ENCODE measurements at places on chromosomes 4 and X.

GRCh38 chr4:10017037-10017893 is 4.0 kb downstream of the SLC2A9 start:
- no peak for DNase-seq

DNA sequence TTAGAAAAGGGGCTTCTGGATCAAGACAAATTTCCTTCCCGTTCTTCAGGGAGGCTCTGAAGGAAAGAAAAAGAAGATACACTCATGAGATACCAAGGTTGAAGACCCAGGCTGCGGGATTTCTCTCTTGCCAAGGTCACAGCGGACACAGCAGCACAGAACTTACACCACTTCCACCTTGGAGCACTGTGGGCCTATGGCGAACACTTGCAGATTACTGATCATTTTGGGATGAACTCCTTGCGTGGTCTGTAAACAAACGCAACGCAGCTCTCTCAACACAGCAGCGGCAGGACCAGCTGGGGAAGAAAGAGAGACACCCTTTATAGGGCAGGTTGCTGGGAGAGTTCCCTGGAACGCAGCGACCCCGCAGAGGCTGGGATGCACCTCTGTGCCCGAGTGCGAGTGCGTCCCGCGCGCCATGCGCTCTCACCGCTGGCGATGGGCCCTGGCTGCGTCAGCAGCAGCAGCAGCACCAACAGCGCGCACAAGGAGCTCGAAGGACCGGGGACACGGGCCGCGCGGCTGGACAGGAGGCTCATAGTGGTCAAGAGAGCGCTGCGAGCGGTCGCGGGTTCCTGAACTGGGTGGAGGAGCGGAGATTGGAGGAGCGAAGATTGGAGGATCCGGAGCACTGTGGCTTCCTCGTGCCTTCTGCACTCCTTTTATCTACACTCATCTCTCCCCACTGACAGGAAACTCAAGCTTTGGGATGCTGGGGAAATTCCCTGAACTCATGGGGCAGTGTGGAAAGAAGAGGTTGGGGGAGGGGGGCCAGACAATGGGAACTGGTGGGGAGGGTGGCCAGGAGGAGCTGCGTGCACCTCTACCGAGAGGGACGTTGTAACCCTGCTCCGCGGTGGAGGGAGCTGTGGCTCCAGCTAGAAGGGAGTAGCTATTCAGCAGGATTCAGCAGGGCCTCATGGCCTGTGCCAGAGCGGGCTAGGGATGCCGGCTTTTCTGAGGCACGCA is at the start of gene CXCL5:
Gene CXCL5, minus strand, starts transcription at position 638 of the 972 bp plus-strand sequence. Its CDS starts 96 bp downstream, at position 542.
- no peak for DNase-seq

GRCh38 chr4:7750523-7750922 is 189.1 kb downstream of the AFAP1 start:
- DNase-seq = no peak

- no peak for DNase-seq
Observed at GRCh38 chr4:147479786-147480185, 1.1 kb upstream of the EDNRA start.

DNA sequence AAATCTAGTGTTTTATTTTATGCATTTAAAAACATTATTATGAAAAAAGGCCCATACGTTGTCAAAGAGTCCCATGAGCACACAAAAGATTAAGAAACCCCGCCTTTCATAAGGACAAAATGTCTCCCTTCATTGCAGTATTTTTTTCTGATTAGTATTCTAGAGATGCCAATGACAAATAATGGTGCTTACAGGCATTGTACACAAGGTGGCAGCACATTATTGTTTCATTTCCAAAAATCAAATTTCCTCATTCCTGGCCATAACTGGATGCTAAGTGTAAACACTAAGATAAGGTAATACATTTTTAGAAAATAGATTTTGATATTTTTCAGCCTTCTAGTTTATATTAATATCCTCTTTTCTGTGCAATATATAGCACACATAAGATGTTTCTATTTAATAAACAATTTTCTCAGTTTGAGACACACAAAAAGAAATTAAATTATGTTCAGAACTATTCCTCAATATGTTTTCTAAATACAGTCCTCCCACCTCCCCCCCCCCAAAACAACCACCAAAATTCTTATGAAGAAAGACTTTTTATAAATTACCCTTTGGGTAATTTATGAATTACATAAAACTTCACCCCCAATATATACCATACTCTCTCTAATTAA is 47.7 kb downstream of the TIGD2 start:
- DNase-seq = no peak

GRCh38 chr4:113131621-113132020 is 82.2 kb downstream of the ANK2 start:
- no peak for DNase-seq

DNA sequence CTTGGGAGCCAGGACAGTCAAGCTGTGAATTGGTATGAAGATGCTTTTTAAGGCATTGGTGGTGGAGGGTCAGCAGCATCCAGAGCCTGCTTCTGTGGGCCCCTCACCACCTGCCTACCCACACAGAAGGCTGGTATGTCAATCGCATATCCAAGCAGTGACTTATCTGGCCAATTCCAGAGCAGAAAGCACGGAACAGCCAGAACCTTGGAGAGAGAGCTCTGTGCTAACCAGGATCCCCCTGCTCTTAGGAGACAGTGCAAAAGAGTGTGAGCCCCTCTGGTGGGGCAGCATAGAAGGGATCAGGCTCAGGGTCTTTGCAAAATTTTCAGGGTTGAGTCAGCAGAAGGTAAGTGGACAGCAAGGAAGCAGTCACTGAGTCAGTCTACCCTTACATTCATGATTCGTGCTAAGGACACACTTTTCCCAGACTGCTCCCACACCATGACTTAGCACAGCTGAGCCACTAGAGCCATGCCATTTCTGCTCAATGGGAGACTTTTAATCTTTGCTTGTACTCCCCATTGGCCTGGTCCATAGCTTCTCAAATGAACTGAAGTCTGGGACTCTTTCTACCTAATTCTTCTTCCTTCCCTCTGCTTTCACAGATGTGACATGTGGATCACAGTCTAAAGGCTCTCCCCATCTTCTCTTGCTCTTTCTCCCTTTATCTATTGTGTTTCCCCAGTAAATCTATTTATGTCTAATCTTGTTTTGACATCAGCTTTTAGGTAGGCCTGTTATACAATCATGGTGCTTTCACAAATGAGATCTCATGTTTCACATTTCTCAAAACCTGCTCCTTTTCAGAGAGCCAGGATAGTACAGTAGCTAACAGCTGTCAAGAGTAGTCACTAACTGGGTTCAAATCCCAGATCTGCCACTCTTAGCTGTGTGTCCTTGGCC is 20.0 kb downstream of the MORF4L2 start:
- DNase-seq = no peak

DNA sequence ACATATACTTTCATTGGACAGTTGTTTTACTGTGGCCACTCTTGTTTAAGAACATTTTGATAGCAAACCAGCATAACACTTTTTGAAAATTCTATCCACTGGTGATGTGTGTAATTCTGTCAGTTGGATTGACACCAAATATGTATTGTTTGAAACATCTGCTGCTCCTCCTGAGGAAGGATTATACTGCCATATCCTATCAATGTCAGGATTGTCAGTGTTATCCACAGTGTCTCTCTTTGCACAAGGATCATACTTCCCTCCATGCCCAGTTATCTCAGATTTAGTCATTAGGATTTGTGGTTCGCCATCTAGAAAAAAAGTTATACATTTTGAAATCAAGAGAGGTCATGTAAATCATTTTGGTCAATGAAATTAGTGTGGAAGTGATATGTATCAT is 1859.6 kb downstream of the C4orf33 start:
- DNase-seq = no peak

- no peak for DNase-seq
Observed at GRCh38 chrX:69968950-69969349, 80.8 kb downstream of the AWAT2 start.

DNA sequence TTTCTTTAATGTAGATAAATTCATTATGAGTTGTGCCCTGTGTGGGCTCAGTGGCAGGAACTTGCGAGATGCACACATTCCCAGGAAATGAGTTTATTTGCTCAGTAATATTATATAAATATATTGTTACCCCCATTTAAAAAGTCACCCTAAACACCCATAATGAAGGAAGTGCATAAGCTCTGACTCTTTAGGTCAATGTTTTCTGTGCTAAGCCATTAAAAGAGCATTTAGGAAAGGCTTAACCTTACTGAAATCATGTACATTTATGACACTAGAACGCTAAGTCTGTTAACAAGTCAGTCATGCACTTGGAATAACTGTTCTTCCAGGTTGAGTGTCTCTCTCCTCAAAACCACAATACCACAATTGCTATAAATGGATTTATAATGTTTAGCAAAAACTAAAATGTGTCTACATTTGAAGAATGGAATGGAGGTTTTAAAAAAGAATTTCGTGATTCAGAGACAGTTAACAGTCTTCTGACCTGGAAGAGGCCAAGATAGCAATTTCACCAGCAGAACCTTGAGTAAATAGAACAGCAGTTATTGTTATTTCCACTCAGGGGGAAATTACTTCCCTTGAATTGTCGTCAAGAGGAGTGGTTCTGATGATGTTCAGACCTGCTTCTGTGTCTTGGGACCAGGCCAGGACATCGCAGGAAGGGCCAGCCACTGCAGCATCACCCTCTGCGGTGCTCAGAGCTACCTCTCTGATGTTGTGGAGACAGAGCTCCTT is 91.1 kb upstream of the VEGFC start:
- no peak for DNase-seq

- DNase-seq = no peak
Observed at GRCh38 chr4:41307638-41308037, 50.9 kb downstream of the UCHL1 start.

DNA sequence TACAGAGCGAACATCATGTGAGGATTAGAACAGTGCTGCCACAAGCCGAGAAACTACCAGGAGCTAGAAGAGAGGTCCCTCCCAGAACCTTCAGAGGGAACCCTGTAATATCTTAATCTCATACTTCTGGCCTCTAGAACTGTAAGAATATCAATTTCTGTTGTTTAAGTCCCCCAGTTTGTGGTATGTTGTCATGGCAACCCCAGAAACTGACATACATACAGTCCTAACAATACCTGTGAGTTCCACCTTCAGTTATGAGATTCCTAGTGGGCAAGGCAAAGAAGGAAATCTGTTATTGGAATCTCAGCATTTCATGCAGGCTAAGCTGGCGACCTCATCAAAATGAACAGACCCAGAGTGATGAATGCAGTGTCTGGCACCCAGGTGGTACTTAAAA is 42.5 kb downstream of the ZBTB49 start:
- no peak for DNase-seq

- DNase-seq = no peak
Observed at GRCh38 chr4:118869808-118870342, 18.8 kb upstream of the SYNPO2 start.

- no peak for DNase-seq
Observed at GRCh38 chr4:90002441-90003062, 107.9 kb downstream of the MMRN1 start.

DNA sequence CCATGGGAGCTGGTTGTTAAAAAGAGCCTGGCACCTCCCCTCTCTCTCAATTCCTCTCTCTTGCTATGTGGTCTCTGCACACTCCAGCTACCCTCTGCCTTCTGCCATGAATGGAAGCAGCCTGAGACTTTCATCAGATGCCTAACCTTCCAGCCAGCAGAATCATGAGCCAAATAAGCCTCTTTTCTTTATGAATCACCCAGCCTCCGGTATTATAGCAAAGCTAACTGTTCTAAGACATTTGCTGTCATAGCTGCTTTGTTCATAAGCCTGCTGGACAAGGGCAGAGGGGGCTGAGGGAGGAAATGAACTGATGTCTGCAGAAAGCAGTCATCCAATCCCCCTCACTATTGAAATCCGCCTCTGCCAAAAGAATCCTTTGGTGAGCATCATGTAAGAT is 196.7 kb downstream of the ZNF330 start:
- no peak for DNase-seq

DNA sequence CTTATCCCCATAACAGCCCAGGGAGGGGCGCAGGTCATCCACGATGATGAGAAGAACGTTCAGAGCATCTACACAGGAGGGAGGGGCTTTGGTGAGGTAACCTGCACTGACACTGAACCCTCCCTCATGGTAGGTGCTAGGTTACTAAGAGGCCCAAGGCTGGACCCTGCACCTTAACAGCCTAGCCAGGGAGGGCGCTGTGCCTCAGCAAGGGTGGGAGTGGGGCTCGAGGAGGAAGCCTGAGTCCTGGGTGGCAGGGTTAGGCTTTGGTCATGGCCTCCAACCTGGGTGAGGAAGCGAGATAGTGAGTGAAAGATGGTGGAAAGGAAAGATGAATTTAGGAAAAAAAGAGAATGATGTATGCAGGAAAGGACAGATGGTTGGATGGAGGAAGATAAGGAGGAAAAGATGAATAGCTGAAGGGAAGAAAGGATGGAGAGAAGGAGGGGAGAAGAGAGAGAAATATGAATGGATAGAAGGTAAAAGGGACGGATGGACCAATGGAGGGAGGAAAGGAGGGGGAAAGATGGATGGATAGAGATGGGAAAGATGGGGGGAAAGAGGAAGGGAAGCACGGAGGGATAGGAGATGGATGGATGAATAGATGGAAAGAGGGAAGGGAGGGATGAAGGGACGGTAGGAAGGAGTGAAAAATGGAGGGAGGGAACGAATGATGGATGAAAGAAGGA is 736 bp downstream of the IDS start:
- DNase-seq = no peak

DNA sequence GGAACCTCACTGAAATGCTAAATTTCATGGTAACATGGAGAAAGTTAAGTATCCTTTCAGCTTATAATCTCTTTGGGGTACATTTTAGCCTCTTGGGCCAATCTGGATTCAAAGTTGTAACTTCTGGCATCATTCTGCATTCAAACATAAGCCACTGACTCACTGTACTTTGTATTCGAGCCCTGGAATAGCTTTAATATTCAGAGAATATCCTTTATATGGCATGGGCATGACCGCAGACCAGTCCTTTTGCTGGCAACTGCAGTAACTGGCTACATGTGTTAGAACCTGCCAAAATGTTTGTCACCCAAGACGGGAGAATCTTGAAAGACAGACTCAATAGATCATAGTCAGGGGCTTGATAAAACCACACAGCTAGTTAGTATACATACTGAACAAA is 3.3 kb downstream of the GASK1B start:
- DNase-seq = no peak

DNA sequence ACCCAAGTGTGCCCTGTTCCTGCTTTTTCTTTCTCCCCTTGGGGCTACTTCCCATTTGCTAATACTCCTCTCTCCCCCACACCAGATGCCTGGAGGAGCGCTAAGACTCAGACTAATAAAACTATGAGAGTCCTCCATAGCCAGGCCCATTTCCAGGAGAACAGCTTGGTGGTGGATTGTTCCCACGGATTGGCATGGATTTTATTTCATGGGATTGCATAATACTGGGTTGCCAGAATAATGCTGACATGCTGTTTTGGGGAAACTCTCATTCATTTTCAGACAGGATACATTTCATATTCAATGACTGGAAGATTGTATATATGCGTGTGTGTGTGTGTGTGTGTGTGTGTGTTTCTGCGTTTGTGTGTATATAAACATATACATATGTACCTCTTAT is 447.5 kb upstream of the PITX2 start:
- no peak for DNase-seq
